D721Med (cell line): ENCODE measurements at places on chromosomes 5 and 9.

DNA sequence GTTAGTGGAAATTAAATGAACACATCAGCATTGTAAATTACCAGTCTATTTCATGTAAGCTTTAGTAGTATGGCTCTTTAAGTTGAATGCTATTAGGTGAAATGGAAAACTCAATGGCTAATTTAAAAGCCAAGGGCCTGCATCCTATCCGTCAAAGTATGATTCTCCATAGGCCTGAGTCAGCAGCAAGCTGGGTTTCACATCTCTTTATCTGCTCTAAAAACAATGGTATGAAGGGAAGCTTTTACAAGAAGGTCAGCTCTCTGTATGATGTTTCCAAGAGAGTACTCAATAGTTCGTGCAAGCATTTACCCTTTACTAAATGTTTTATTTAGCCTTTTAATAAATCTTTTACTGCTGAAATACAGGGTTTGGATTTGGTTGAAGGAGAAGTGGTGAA is 62.8 kb downstream of the MAP1B start:
- DNase-seq = no peak

GRCh38 chr9:83424831-83425230 is 113.4 kb downstream of the FRMD3 start:
- DNase-seq = peak; percentile 50

- DNase-seq = no peak
These were observed 28.2 kb downstream of the CACNA1B start for GRCh38 chr9:137905740-137906139.

- no peak for DNase-seq
These were observed 517.1 kb downstream of the TMEM232 start for GRCh38 chr5:110209401-110209800.

DNA sequence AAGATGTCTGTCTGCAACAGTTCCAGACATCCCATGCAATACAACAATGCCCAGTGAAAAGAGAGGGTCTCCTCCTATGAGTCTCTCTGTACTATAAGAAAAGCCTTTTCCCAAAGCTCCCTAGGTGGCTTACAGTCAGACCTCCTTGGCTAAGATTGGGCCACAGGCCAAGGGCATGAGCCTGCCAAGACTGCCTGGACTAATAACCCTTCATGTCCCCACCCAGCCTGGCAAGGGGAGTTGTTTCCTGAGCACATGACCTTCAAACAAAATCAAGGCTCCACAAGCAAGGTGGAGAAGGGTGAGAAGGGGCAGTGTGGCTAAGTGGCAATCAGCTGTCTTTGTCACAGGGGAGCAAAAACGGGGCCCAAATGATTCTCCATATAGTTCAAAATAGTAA is 75.6 kb upstream of the ZSWIM6 start:
- no peak for DNase-seq
